ENCODE measurements at places on chromosomes 2 and 18.

- no peak for DNase-seq
Measured at GRCh38 chr2:5230855-5231254, 461.3 kb upstream of the SOX11 start.

- DNase-seq = no peak
Measured at GRCh38 chr2:6827566-6828298, 38.0 kb downstream of the CMPK2 start.

- no peak for DNase-seq
Measured at GRCh38 chr18:10195529-10195928, 258.9 kb upstream of the APCDD1 start.

- DNase-seq = no peak
Measured at GRCh38 chr18:60082790-60083189, 183.0 kb downstream of the PMAIP1 start.

DNA sequence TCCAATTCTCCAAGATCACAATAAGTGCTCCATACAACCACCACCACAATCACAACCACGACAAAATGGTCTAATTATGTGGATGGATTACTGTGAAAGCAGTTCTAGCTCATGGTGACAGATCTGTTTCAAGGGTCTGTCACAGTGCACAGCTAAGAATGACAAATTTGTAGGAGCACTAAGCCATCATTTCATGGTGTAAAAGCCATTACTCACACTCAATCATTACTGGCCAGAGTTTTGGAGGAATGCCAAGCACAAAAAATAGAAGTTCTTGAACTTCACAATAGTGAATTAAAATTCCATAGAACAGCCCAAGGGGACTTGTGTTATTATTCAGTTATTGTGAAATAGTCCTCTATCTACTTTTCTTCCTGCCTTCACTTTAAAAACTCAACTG is 2.3 kb downstream of the CPS1 start:
- DNase-seq = no peak

GRCh38 chr18:48006415-48007175 is 76.1 kb upstream of the SMAD2 start:
- no peak for DNase-seq

- no peak for DNase-seq
Measured at GRCh38 chr2:27839022-27839618, 51.1 kb downstream of the RBKS start.

- DNase-seq = no peak
Measured at GRCh38 chr2:227117027-227117426, 47.0 kb downstream of the COL4A4 start.

DNA sequence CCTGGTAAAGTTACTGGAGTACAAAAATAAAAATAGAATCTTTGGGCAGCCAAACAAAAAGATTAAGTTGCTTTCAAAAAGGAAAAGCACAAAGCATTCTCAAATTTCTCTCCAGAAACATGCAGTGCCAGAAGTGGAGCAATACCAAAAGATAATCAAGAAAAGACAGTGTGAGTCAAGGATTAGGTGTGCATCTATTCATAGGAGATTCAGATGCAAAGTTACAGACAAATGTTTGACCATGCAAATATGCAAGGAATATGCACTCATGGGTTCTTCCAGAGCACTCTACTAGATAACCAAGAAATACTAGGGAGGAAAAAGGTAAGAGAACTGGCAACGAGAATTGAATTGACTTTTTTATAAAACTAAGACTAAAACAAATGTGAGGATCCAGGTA is 51.8 kb upstream of the CDH20 start:
- no peak for DNase-seq

DNA sequence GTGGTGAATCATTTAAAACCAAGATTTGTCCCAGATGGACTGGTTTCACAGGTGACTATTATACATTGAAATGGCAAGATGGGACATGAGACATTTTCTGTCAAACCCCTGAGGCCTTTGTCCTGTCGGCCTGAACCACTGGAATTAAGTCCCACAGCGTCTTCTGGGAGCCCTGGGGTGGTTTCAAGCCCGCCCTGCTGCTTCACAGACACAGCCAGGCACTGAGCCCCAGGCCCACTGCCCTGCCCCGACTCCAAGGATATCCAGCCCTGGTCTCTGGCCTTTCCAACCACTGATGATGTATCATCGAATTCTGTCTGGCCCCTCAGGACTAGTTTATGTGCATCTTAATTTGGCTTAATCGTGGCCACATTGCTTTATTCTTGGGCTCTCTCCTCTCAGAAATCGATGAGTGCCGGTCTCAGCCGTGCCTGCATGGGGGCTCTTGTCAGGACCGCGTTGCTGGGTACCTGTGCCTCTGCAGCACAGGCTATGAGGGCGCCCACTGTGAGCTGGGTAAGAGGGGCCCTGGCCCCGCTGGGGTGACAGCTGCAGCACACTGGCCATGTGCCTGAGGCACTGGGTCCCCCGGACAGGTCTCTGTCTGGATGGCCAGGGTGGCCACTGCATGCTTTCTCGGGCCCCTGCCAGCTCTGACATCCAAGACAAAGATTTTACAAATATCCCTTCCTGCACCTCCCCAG is 39.5 kb downstream of the MTERF4 start:
- no peak for DNase-seq

GRCh38 chr18:43420950-43421349 is 143.7 kb upstream of the SYT4 start:
- DNase-seq = no peak

Measured in stimulated activated CD4-positive, alpha-beta T cell treated with anti-CD3 and anti-CD28 coated beads, Interleukin-1b, Interleukin-23, amount 100 ng/mL, for 4 hours (primary cell).